ENCODE measurements at places on chromosomes 11 and 22.

DNA sequence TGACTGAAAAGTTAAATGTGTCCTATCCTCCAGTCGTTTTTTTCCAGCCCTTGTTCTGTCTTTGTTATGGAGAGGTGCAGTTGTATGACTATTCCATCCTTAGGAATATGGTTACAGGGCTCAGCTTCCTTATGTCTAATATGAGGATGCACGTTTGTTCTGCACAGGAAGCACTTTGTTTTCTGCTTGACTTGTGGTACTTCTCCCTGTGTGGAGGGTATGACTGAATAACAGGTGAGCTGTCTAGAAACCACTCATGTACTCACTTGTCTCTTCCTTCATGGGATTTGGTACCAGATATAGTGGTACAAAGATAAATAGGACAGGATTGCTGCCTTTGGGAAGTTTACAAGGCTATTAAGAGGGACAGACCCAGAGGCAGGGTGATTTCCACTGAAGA lies 17.4 kb downstream of the CABIN1 start:
- DNase-seq: no peak

- no peak for DNase-seq
Measured at GRCh38 chr11:55697817-55698216, 35.8 kb downstream of the OR4C6 start.

DNA sequence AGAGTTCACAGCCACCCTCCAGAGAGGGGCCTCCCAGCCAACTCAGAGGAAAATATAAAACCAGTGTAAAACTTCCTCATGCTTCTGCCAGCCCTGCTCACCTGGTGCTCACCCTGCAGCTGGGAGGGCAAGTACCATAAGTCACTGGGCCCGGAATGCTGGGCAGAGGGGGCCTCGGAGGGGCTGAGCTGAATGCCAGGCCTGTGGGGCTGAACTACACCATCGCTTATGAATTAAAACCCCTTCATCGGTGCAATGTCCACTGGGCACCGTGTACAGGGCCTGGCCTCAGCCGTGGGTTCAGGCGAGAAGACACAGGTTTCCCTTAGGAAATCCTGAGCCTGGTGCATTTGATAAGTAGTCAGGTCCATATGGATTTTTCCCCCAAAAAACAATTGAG lies 828.6 kb downstream of the TBC1D22A start:
- DNase-seq: no peak

GRCh38 chr22:27740202-27740748 lies 61.3 kb downstream of the MN1 start:
- no peak for DNase-seq

DNA sequence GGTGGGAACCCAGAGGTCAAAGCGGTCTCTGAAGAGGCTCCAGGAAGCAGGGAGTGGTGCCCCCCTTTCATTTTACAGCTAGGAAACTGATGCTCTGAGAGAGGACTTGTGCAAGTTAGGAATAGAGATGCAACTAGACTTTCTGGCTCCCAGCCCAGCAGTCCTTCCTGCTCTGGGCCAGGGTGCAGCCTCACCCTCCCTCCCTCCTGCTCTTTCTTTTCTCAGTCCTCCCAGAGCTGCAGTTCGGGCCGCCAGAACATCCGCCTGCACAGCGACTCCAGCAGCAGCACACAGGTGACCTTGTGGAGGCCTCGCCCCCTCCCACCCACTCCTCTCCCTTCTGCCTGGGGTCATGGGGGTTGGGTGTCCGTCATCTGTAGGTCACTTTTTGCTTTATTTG lies 51.5 kb downstream of the LHFPL7 start:
- no peak for DNase-seq

DNA sequence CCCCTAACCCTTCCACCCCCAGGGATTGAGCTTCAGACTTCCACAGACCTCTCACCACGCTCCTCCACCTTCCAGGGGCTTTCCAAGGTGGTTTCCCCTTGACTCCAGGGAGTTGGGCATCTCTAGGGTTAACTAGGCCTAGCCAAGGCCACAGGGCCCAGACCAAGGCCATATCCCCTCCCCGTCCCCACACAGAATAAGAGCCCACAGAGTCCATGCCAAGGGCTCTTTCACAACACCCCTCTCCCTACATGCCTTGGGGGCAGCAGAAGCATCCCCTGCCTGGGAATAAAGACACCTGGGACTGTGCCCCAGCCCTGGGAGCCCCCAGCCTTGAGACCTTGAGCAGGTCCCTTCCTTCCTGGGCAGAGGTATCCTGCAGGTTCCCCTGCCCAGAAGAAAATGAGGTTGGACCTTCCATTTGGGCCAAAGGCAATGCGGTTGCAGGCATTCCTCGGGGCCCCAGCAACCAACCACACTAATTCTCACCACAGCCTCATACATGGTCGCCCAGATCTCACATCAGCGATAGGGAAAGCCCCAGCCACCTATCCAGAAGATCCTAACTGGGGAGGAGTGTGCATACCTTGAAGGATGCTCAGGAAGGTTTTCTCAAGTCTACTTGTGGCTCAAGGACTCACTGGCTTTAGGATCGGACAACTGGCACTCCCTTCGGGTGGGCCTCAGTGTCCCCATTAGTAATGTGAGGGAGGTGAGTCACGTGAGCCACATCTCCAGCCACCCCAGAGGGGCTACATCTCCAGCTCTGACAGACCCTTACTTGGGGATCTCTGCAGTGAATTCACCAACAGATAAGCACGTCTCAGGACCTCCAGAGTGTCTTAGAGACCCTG lies 1.7 kb downstream of the GDPD5 start:
- no peak for DNase-seq

- peak; percentile 33 for DNase-seq
Measured at GRCh38 chr11:94926698-94927237, 46.6 kb downstream of the CWC15 start.

- peak; percentile 76 for DNase-seq
Measured at GRCh38 chr22:40009951-40010671, 15.4 kb downstream of the FAM83F start.

- DNase-seq: no peak
Measured at GRCh38 chr22:43985532-43985931, 30.3 kb downstream of the SAMM50 start.

DNA sequence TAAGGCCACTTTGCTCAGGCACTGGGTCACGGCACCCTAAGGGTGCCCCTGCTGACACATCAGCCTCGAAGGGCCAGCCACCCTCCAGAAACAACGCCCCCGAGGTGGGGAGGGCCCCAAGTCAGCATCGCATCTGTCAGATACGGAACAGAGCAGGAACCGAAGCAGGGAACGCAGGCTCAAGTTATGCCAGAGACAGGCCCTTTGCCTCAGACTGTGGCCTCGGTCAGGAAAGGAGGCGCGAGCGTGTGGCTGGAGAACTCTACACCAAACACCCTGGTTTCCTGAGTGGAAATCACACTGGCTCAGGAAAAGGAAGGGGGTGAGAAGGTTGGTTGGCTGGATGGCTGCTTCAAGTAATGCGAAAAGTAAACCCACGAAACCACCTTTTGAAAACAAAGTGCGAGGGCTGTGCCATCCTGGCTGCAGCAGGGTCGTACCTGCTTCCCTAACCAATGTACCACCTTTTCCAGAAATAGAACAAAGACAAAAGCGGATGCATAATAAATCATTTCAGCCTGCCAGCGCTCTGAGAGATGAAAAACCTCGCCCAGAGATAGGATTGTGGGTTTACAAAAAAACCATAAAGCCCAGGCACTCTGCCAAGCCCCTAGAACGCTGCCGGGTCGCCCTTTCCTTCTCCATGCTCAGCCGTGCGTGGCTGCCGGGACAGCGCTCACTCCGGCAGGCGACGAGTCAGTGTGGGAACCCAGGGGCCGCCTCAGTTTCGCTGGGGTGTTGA lies 38.6 kb downstream of the TRMU start:
- DNase-seq: no peak

GRCh38 chr11:17923217-17923616 lies 89.6 kb downstream of the SERGEF start:
- DNase-seq: peak; percentile 28

DNA sequence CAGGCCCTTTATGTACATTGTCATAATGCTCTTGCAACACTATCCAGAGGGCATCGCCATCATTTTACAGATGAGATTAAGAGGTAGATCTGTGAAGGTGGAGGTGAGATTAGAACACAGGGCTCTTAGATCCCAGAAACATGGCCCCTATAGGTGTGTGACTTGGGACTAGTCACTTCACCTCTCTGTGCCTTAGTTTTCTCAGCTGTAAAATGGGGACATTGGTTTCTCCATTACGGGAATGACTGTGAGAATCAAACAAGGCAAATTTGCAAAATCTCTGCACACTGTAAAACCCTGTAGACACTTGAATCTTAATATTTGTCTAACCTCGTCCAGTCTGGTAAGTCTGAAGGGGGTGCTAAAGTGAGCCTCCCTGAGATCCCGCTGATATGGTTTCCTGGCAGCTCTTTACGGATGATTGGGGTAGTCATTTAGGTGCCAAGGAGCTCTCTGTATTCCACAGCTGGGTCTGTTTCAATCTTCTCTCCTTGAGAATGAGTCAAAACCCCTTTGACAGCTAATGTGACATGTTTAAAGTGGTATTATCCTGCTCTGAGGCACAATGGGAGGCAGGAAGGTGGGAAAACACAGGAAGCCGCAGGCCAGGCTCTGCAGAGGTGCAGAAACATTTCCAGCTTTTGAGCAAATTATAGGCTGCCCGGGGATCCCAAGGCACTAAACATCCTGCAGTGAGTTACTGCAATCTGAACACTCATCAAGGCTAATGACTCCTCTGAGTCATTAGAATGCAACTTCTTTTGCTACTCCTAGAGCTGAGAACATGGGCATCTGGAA lies 140.8 kb downstream of the CCDC81 start:
- no peak for DNase-seq

- DNase-seq: no peak
Measured at GRCh38 chr11:127998421-127998820, 588.9 kb downstream of the ETS1 start.

- DNase-seq: no peak
Measured at GRCh38 chr11:96134602-96135001, 208.4 kb downstream of the MAML2 start.

- peak; percentile 17 for DNase-seq
Measured at GRCh38 chr11:116972691-116973090, 125.5 kb downstream of the SIK3 start.

- DNase-seq: no peak
Measured at GRCh38 chr22:43567691-43568324, 156.0 kb downstream of the MPPED1 start.

DNA sequence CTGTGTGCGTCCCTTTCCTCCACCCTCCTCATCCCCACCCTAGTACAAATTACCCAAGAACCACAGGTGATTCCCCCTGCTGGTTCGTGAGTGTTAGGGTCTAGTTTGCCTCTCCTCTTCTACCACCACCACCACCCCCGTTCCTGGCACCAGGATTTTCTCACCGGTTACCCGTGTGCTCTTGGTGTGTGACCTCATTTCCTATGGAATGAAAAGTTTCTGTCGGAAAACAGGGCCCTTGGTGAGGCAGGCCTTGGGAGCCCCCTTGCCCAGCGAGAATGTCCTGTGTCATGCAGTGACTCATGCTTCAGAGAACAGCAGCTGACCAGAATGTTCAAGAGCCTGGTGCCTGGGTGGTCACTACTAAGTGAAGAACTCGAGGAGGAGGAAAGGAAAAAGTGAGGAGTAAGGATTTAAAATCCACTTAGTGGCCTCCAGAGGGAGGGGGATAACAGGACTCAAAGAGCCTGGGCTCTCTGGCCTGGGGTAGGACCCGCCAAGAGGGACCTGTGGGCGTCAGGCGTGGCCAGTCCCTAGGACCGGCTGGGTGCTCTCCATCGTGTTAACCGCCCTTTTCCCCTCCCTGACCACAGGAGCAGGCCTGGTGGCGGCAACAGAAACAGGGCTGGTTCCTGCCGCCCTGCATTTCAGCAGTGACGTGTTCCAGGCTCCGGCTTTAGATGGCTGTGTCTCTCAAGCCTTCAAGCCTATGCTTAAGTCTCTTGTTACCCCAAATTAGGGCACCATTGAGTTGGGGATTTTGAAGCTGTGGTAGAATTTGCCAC lies 30.2 kb downstream of the C22orf31 start:
- DNase-seq: no peak

DNA sequence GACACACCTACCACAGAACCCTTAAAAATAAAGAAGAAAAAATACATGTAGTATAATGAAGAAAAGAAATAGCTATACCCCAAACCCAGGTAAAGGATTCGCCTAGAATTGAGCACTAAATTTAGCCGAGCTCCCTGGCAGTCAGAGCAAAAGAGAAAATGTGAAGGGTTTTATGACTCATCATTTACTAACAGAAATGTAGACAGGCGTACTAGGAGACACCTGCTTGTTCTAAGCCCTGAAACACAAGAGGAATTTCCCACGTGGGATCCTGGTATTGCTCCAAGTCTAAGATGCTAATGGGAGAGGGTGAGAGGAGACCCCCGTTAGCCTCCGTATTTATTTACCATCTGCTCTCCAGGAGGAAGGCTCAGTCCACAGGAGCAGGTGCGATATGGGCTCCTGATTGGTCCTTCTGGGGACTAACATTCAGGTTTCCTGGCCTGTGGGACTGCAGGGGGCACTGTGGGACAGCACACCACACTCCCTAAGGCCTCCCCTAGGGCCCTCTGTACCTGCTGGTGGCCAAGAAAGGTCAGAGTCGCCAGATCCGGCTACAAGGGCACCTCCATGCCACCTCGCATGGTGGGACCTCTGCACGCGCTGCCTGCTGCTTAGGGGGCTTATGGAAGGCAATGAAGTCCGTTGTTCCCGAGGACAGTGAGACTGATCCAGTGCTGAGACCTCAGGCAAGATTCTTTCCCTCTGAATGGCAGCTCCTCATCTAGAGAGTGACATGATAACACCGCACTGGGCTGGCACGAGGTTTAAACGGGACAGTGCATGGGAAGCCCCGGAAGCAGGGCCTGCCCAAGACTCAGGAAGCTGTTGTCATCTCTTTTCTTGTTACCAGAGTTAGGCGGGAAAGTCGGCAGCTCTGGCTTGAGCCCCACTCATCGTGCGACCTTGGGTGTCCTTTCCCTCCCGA lies 25.8 kb downstream of the KCNC1 start:
- peak; percentile 61 for DNase-seq

DNA sequence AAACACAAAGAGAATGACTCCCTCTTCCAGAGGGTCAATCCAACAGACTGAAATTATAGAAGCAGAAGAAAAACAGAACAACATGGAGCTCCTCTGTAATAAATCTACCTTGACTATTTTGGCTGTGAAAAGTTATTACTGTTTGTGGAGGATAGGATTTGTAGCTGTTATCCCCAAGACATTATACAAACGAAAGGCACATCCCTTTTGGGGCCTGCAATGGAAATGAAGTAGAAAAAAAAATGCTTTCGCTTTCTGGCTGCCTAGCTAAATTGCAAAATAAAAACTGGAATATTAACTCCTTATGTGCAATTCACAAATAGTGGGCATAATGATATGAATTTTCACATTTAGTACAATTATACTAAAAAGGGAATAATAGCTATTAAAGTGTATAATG lies 123.8 kb upstream of the CCDC179 start:
- no peak for DNase-seq

DNA sequence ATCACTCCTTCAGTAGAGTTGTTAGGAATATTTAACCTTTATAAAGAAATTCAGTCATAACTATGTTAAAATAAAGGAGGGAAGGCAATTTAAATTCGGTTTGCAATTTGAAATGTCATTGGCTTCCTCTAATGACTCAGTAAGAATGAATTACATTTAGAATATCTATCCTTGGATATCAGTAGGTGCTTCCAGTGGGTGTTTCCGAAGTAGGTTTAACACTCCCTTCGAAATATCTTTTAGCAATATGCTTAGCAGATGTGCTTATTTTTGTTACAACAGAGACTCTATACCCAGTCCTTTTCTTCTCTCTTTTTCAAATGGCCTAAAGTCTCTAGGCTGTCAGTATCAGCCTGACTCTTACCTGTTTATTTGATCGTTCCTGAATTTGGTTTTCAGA lies 103.7 kb upstream of the RASSF10 start:
- DNase-seq: no peak

- no peak for DNase-seq
Measured at GRCh38 chr11:2827256-2827655, 58.3 kb downstream of the CDKN1C start.
